ENCODE measurements at places on chromosomes 4 and X.

DNA sequence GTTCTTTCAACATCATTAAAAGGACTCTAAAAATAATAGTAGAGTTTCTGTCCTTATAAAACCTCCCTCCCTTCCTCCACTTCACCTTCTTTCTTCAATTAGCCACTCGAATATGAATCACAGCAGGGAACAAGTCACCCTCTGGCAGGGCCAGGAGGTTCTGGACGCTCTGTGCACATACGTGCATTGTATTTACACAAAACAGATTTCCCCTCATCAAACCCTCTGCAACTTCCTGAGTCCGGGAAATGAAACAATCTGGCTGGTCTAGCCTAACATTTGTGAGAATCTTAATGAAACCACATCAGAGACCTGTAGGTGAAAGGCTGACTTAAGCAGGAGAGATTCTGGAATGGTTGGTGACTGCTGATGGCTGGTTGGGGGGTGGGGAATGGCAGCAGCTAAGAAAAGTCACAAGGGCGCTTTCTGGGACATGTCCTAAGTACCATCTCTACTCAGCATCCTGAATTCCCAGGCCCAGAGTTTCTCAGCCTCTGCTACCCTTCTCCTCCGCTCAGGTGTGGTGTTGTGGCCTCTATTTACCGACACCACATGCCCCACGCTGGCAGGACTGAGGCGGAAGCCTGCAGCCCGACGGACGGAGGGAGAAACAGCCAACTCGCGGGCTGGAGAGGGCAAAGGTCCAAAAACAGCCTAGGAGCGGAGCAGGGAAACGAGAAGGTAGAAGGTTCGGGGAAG is 1.0 kb downstream of the ZDHHC9 start:
- peak; percentile 3 for DNase-seq

- no peak for DNase-seq
Measured at GRCh38 chrX:73239242-73239641, 24.6 kb upstream of the NAP1L2 start.

GRCh38 chr4:93776386-93777080 is 52.0 kb upstream of the ATOH1 start:
- no peak for DNase-seq

DNA sequence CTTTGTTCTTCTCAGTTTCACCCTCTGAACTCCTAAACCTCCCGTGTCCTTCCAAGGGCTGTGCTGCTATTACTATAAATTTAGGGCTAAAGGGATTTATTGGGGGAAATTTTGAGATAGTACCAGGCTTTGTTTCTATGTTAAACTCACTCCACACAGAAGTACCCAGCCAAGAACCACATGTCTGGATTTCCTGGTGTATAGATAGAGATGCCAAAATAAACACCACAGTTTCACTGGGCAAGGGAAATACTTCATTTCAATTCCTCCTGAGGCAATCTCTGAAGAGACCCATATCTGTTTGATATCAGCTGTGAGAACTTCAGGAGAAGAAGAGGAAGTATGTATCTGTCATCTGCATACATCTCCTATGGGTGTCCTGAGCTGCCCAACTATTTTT is 21.7 kb upstream of the CLNK start:
- no peak for DNase-seq

DNA sequence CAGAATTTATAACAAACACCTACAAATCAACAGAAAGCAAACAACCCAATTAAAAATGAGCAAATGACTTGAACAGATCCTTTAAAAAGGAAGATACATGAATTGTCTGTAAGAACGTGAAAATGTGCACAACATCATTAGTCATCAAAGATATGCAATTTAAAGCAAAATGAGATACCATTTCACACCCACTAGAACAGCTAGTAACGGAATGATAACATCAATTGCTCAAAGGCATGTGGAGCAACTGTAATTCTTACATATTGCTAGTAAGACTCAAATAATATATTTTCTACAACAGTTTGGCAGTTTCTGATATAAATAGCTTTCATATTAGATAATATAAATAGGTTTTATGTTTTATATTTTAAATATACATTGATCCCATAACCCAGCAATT is 82.5 kb downstream of the LCORL start:
- DNase-seq: no peak

GRCh38 chrX:9899640-9900111 is 67.5 kb upstream of the CLDN34 start:
- no peak for DNase-seq

GRCh38 chr4:25155947-25156346 is 4.3 kb downstream of the SEPSECS start:
- no peak for DNase-seq

DNA sequence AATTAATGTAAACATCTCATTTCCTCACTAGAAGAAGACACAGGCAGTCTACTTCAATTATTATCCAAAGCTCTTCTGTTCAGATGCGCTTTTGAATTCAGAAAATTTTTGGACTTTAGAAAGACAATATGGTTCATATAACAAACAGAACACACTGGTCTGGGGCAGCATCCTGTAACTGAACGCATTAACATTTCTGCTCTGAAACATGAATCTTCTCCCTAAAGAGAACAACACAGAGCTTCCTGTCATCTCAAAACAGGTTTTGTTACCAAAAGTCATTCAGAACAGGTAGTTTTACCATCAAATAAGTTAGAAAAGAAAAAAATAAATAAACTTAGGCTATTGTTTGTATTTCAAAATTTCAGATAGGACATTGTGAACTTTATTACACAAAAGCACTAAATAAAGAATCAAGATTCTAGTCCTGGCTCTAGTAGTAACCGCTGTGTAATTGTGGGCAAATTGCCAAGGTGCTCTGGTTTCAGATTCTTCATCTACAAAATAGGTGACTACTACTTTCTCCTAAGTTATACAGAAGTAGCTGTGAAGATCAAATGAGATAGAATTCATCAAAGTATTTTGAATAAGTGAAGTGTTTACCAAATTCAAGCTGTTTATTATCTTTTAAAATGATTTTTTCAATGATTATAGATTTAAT is 252.3 kb upstream of the RASGEF1B start:
- no peak for DNase-seq

DNA sequence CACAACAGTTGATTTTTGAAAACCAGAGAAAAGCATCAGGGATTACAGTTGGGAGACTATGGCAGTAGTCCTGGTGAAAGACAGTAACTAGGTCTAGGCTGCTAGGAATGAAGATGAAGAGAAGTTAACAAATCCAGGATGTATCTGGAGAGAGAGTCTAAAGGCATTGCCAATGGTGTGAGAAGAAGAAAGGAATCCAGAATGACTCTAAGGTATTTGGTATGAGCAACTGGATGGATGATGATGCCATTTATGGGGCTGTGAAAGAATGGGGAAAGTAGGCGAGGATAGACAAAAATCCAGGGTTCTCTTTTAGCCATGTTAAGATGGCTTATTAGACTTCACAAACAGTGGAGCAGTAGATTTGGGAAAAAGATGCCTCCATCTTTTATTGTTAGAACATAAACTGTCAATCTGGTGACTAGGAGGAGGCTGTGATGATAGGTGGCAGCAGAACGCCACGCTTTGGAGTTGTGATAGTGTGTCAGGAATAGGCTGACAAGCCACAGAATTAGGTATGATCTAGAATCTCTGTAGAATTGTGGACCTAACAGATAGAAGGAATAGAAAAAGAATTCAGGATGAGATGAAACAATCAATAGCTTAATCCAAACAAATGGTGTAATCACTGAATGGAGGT is 27.3 kb upstream of the JADE1 start:
- DNase-seq: no peak

- DNase-seq: no peak
Measured at GRCh38 chr4:22090661-22091351, 142.2 kb upstream of the KCNIP4 start.

DNA sequence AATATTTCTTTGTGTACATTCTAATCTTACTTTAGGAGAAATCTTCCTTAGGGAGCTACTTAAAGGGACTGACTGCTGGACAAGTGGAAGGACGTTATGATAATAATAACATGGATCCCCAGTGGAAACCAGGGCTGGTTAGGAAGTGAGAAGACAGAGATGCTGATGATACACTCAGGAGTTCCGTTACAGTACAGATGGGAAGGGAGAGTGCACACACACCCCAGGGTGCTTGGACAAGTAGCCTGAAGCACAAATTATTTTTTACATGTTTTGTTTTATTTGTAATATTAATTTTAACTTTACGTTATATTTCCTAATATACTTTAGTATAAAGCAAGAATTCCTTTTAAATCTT is 84.1 kb downstream of the BMPR1B start:
- no peak for DNase-seq

- DNase-seq: no peak
Measured at GRCh38 chrX:15441464-15441863, 51.7 kb downstream of the PIR start.

DNA sequence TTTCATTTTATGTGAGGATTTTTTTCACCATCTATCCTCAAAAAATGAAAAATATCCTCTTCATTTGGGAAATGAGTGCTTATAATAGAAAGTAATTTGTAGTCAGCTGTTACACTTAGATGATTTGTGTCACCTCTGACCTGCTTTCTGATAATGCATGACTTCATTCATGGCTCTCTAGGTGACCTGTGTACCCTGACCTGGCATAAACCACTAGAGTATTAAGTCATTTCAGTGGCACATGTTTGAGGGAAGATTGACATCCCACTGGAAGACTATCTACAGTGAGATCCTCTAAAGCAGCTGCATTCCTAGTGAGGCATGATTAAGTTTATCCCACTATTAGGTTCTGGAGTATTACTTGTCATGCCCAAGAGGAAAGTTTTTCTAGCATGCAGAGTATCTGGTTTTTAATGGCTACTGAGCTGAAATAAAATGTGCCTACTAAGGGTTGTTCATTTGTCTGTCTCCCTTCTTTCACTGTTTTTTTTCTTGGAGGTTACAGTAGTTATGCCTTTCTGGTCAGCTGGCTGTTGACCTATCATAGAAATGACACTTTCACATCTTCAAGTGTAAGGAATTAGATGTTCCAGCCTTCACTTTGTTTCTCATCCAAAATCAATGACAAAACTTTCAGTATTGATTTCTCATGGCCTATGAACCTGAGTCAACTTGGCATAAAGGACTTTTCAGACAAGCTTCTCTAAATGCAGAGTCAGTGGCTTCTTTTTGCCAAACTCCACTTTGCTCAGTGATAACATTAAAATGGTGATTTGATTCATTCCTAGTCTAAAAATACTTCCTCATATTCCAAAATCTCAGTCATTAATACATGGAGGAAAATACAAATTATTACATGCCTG is 33.1 kb downstream of the TET2 start:
- no peak for DNase-seq

DNA sequence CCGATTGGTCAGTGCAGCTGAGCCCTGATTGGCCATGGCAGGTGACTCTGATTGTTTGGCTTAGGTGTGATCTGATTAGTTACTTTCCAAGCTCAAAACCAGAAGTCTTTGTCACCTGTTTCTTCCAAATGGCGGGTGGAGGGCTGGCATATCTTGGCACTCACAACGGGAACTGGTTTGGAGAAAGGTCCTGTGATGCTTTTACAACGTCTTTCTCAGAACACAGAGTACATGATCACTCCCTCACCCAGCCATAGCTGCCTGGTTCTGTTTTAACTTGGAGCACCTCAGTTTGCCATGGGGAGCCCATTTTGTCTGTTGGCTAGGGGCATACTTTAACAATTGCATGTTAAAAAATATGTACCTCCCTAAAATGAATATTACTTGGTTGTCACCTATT is 13.0 kb upstream of the XK start:
- no peak for DNase-seq

- DNase-seq: no peak
Measured at GRCh38 chrX:153866302-153867019, 19.5 kb downstream of the L1CAM start.

DNA sequence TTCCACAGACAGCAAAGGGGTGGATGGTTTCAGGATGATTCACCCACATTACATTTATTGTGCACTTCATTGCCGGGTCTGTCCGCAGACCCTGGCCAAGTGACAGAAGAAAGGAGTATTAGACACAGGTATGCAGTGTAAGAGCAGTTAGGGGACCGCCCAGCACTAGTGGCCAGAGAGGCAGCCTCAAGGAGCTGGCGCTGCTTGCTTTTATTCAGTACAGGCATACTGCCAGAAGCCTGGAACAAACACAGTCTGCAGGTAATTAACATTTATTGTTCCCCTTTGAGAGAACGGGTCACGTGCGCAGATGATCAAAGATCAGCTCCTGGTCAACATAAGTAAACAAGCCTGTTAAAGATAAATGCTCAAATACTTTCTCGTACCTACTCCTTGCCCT is 1639.0 kb upstream of the IGFBP7 start:
- DNase-seq: peak; percentile 15

DNA sequence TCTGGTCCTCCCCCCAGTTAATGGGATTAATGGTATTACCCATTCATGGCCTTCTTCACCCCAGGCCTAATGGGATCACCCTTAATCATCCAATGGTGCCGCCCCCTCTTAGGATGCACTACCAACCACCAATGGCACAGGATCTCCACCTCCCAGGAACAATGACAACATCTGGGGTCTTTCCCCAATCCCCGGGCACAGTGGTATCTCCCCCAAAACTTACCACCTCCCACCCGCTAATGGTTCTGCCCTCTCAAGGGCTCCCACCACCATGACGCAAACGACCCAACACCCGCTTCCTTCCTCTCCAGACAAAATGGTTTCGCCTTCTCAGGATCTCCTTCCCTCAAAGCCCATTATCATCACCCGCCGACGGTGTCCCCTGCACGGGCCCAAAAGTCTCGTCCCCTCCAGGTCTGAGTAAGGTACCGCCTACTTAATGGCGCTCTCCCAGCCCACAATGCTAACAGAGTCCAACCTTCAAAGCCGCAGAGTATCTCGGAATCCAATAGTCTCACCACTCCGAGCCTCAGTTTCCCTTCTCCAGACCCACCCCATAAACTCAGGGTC is 458 bp downstream of the GRIPAP1 start:
- no peak for DNase-seq

- DNase-seq: no peak
Measured at GRCh38 chrX:10612215-10612614, 8.2 kb downstream of the MID1 start.

- DNase-seq: no peak
Measured at GRCh38 chr4:74900862-74901261, 32.1 kb upstream of the PARM1 start.

DNA sequence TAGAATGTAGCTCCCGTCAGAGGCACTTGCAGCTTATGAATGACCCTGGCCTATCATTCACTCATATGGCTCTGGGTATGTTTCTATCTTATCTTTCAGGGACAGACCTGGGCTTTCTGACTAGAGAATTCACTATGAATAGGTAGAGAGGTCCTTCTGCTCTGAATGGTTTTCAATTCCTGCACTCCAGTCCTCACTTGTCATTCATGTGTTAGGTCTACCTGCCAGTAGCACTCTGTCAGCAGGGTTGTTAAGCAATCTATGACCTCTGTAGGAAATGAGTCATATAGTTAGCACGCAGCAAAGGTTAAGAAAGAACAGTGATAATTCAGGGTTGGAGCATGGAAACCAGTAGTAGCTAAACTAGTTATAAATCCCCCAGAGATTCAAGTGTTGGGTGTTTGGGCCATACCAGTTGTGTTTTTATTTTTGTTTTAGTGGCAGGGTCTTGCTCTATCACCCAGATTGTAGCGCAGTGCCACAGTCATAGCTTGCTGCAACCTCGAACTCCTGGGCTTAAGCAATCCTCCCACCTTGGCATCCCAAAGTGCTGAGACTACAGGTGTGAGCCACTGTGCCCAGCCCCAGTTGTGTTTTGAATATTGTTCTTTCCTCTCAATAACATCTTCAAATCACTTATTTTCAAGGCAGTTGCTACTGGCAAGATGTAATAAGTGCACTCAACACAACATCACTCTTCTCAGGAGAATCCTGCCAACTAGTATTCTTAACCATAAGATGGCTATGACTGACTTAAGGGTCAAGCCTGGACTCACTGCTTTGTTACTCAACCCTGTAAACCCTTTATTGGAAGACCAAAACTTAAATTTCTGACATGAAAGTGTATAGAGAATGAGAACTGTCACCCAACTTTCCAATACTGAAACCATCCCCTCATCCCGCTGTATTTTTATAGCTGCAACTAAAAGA is 25.1 kb downstream of the ARL13A start:
- DNase-seq: no peak

All from NCI-H2081 (cell line).